ENCODE measurements at places on chromosomes 3 and 15. TPM values are rescaled to one million over a fixed set of nuclear protein-coding genes. Genes with fewer than 3 reads are reported as not detected.

ADPRH gene
- total RNA-seq, result 1.5 TPM

PAK6 gene
- 21.0 TPM for total RNA-seq

ACAP2 gene
- 30.1 TPM for total RNA-seq

XCR1 gene
- total RNA-seq, result not detected

CHRM5 gene
- not detected for total RNA-seq

RBM15B gene
- total RNA-seq, result 28.3 TPM

EFHB gene
- not detected for total RNA-seq

COL6A5 gene
- not detected for total RNA-seq

ISL2 gene
- 0.11 TPM for total RNA-seq

RETNLB gene
- total RNA-seq, result not detected

C15orf62 gene
- not detected for total RNA-seq

IL5RA gene
- total RNA-seq, result not detected

ADAMTS9 gene
- 0.08 TPM for total RNA-seq

ZKSCAN7 gene
- total RNA-seq, result 6.4 TPM

ARMC8 gene
- total RNA-seq, result 18.4 TPM

CIB2 gene
- 9.7 TPM for total RNA-seq

MEGF11 gene
- total RNA-seq, result not detected

NR2E3 gene
- not detected for total RNA-seq

ARGFX gene
- not detected for total RNA-seq

TLR9 gene
- not detected for total RNA-seq

SEMA3F gene
- 120 TPM for total RNA-seq

AGBL1 gene
- not detected for total RNA-seq

PP2D1 gene
- not detected for total RNA-seq
